Spleen (tissue), 13 donors: ENCODE measurements at places on chromosomes 2 and 18. TPM values are rescaled to one million over a fixed set of nuclear protein-coding genes. Genes with fewer than 3 reads are reported as not detected.

The ADGRF3 gene
- polyA plus RNA-seq, result 0.26 TPM

The CDCA7 gene
- polyA plus RNA-seq, result 2.1 TPM

The ALLC gene
- not detected for polyA plus RNA-seq

DNA sequence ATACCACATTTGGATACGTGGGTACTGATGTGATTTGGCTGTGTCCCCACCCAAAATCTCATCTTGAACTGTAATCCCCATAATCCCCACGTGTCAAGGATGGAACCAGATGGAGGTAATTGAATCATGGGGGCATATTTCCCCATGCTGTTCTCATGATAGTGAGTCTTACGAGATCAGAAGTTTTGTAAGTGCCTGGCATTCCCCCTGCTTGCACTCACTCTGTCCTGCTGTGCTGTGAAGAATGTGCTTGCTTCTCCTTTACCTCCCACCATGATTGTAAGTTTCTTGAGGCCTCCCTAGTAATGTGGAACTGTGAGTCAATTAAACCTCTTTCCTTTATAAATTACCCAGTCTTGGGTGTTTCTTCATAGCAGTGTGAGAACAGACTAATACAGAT is 70.3 kb downstream of the CHST9 start:
- H3K4me3 ChIP-seq, result no peak overlapping the region
- no peaks in the 10 kb centered on the region for H3K36me3 ChIP-seq
- H3K4me1 ChIP-seq, result no peaks in the 10 kb centered on the region
- no peak overlapping the region for H3K27ac ChIP-seq
- H3K27me3 ChIP-seq, result no peaks in the 10 kb centered on the region

DNA sequence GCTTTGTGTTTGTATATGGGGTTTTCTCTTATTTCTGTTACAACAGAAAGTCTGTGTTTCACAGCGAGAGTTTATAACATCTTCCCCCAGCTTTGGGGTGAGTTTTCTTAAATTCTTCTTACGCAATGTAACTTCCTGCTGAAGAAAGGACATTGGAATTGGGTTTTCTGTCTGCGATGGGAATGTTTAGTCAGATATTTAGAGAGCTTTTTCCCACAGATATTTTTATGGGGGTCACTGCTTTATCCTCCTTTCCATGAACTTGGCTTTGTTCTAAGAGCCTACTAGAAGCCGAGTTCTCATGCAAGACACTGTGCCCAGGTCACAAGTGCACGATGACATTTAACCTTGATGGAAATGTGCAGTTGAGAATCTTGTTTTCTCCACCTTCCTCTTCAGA is 22.1 kb downstream of the B3GNT2 start:
- peaks cover 4% of the 10 kb centered on the region for H3K36me3 ChIP-seq
- peaks cover 49% of the 10 kb centered on the region for H3K4me1 ChIP-seq
- no peak for DNase-seq
- H3K27ac ChIP-seq, result peak overlapping the region; percentile 51
- H3K27me3 ChIP-seq, result no peaks in the 10 kb centered on the region
- no peak overlapping the region for H3K4me3 ChIP-seq

DNA sequence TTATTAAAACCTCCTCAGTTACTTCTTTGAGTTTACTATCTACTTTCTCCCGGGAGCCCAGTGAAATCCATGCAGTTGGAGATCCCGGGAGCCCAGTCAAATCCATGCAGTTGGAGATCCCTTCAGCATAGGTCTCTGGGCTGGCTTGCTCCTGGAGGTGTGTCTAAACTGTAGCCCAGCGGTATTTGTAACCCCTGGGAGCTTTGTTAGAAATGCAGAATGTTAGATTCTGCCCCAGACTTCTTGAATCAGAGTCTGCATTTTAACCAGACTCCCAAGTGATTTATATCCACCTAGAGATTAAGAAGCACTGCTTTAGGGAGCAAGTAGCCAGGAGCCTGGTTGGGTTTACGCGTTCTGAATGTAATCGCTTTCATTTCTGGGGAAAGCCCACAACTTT is 54.5 kb downstream of the ARHGAP28 start:
- H3K27me3 ChIP-seq, result no peaks in the 10 kb centered on the region
- H3K4me3 ChIP-seq, result no peak overlapping the region
- DNase-seq, result no peak

DNA sequence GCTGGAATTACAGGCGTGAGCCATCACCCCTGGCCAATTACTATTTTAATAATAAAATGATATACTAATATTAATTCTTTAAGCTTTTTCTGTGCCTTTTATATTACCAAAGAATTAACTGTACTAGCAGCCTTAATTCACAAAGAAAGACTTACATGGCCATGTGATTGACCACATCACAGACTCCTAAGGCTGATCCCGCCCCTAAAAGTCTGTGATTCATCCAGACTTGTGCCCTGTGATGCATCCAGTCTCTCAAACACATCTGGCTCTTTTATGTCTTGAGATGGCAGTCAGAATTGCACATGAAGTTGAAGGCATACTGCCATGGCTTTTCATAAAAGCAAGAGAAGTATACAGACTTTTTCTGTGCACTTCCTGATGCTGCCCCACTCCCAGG is 91.7 kb downstream of the DTNA start:
- H3K27ac ChIP-seq, result no peak overlapping the region
- H3K27me3 ChIP-seq, result no peaks in the 10 kb centered on the region
- no peak overlapping the region for H3K4me3 ChIP-seq
